ENCODE measurements at places on chromosomes 6 and 20.

GRCh38 chr6:109010705-109011102, 83.9 kb downstream of the SESN1 start:
- no peak for DNase-seq

DNA sequence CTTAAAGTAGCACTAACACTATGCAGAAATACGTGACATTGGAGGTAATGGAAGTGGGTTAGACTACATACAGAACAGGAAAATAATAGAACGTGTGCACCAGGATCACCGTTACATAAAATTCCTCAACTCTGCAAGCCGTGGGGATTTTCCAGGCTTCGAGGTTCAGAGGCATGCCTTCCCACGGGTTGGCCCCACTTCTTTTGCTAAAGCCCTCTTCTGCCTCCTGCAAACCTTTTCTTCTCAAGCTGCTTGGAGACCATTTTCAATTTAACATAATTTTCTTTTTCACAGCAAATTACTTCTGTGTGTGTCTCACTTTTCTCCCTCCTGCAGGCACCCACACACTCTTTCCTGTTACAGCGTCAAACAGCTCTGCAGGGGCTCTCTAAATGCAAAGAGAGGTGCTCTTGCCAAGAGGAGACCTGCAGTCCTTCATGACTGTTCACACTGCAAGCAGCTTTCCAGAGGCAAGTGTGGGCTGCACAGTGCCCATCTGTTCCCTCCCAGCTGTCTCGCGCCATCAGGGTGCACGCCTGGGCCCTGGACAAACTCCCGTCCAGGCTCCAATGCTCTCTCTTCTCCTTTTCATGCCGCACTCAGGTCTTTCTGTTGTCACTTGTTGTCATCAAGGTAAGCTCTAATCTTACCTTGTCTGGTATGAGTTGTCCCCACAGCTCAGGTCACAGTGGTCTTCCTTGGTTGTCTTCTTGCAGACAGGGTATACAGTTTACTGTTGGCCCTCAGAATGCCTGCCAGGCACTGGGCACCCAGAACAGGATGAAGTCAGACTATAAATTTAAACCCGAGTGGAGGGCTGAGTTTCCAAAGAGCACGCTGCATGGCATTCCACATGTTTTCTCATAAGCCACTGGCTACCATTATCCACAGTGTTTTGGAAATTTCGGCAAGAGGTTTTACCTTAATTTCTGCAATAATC, 164.8 kb upstream of the GGTLC1 start:
- DNase-seq, result no peak

- peak; percentile 6 for DNase-seq
These were observed 64.9 kb downstream of the C6orf58 start for GRCh38 chr6:127641905-127642304.

DNA sequence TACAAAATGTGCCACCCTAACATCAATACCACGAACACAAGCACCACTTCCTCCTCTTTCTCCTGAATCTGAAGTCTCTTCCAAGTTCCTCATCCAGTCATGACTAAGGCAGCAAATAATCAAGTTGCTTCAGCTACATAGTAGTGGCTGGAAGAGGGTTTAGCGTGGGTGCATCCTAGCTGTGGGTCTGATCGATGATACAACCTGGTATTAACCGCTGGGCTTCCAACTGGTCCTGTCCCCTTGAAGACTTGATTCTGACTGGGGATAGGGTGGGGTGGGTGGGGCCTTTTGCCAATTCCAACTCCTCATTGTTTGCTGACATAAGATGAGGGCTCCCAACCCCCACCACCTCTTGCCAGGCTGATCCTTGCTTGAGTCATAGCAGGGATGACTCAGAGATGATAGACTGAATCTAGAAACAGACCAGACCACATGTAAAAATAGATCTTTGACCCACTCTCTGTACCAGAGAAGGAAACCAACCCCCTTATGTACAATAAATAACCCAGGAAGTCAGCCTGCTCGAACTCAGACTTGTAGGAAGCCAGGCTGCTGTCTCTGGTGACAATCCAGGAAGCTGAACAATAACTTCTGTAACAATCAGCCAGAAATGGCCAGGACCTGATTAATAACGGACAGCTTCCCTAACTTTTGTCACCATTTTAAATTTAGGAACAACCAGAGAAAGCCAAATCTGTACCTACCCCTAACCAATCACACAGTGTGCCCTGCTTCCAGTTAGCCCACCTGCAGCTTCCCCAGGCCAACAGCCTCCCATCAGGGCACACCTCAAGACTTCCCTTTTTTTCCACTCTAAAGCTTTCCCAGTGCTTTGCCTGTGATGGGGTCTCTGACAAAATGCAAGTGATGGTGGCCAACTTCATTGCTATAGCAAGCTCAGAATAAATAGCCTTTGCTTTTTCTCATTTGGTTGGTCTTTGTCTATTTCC, 68.9 kb upstream of the FAM184A start:
- DNase-seq, result peak; percentile 87

DNA sequence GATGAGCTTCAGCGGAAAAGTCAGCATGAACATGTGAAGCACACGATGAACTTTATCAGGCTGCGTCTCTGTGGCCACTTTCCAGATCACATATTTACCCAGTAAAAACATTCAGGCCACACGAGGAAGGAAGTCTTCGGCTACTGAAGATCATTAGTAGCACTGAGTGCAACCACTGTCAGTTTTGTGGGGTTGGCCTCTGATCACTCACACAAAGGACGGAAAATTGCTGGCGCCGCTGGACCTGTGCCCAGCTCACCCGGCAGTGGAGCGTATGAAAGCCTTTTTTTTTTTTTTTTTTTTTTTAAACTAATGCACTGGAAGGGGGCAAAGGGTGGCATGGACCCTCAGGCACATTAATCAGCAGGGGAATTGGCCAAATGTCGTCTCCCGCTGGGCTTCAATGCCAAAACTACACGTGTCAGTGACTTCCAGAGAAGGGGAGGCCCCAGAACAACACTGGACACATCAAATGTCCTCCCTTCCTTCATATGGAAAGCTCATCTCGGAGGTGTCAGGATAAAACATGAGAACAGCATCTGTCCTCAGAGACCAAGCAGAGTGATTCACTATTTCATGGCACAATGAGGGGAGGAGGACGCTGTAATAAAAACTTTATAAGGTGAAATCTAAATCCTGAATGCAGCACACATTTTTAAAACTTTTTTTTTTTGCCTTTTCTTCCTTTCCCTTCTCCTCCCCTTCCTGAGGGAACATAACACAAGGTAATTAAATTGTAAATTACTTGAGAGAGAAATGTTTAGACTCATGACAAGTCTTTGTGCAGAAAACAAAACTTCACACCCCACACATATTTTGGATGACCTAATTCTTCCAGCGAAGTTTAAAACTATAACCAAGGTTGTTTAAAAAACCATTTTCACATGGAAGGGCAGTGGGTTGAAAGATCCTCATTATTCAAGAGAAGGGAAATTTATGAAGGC, 223.4 kb downstream of the FOXC1 start:
- no peak for DNase-seq

GRCh38 chr20:13533946-13534345, 104.8 kb downstream of the TASP1 start:
- no peak for DNase-seq

DNA sequence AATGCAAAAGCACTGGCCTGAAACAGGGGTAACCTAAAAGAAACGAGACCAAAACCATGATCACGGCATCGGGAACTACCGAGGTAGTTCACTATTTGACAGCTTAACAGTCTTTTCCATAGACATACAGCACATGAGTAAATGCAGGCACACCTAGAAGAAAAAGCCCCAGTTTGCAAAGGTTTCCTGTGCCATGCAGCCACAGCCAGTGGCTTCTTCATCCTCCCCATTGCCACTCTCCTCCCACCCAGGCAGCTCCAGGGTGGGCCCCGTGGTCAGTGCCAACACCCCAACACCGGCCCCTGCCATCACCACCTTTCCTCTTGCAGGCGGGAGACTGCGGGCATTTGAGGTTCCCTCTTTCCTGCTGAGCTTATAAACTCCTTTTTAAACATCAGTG, 115.4 kb downstream of the SLC23A2 start:
- DNase-seq, result no peak

- no peak for DNase-seq
These were observed 60.7 kb downstream of the GRIK2 start for GRCh38 chr6:101454106-101454676.

DNA sequence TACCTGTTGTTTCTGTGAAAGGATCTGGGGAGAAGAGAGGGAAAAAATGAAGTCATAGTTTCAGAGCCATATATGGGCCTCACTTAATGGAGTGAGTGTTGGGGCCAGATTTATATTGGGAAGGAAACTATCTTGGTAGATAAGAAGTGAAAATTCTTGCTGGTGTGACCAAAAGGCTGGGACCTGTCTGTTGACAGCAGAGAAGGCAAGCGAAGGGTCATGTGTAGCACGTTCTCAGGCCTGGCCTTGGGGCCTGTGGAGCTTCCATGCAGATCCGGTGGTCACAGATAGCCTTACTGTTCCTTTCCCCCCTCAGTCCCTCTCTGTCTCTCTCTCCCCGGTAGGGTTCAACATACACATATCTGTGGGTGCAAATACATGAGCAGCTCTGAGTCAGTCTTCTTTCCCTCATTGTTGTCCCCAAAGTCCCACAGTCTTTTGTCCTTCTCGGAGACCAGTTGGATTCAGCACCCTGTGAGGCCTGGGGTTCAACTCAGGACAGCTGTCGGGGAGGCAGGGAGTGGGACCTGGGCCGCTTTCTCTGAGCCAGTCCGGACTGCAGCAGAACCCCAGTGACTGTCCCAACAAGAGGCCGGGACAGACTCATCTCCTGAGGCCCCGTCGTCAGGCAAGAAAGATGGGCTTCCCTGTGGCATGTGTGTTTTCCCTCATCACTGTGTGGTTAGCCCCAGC, 34.6 kb downstream of the PPP1R14C start:
- DNase-seq, result no peak

DNA sequence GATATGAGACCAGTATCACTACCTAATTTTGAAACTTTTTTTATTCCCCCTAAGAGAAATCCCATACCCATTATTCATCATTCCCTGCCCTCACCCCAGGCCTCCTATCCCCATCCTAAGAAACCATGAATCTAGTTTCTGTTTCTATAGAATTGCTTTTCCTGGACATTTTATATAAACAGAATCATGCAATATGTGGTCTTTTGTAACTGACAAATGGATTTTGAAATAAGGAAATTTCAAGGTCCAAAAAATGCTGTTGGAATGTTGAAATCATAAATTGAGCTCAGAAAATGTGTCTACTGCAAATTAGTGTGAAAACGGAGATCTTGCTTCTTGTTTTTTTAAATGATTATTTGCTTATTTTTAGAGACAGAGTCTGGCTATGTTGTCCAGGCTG, 25.1 kb downstream of the RNF217 start:
- no peak for DNase-seq

- DNase-seq, result no peak
These were observed 138.0 kb downstream of the OPN5 start for GRCh38 chr6:47919875-47920274.

- DNase-seq, result no peak
These were observed 52.4 kb downstream of the FNDC1 start for GRCh38 chr6:159221486-159222170.

- DNase-seq, result no peak
These were observed 260.7 kb upstream of the PLCB4 start for GRCh38 chr20:8808202-8808535.

DNA sequence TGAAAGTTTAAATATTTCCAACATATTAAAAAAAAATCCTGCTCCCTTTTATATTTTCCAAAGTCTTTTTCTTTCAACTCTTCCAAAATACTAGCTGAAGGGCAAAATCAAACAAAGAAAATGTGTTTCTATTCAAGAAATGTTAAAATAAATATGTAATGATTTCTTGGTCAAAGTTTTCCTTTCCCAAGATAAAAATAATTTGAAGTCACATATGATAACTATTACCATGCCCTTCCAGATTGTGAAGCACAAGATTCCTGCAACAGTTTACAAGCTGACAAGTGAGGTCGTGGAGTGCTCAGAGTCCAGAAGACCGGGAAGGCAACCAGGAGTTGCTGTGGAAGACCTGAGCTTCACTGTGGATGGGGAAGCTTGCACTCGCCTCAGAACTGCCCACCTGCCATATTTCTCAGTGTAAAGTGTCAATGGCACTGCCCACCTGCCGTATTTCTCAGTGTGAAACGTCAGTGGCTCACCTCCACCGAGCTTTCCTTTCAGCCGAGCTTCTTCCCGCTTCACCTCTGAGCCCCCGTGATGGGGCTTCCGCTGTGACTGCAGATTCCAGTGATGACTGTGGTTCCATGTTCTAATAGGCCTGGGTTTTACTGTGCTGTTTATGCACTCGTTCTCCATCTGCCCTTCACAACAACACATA, 160.5 kb downstream of the THBS2 start:
- no peak for DNase-seq

- DNase-seq, result no peak
These were observed 11.2 kb upstream of the BHLHE23 start for GRCh38 chr20:63017826-63018411.

DNA sequence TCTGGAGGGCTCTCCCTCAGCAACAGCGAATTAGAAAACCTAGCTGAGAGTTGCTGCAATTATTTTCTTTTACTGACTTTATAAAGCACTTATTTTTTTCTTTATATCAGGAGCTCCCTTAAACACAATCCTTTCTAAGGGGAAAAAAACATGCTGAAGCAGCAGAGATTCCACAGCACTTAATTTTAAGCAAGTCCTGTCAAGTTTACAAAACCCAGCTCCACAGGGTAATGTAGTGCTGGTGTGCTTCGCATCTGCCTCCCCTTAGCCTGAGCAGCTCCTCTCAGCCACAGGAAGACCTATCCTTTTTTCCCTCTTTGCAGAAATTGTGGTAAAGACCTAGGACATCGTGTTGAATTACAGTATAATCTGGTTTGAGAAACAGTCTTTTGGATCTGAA, 208.1 kb upstream of the SYNDIG1 start:
- DNase-seq, result no peak

GRCh38 chr20:58147628-58148370, 80.7 kb downstream of the ANKRD60 start:
- DNase-seq, result no peak

GRCh38 chr6:84504025-84504424, 260.4 kb downstream of the TBX18 start:
- no peak for DNase-seq

DNA sequence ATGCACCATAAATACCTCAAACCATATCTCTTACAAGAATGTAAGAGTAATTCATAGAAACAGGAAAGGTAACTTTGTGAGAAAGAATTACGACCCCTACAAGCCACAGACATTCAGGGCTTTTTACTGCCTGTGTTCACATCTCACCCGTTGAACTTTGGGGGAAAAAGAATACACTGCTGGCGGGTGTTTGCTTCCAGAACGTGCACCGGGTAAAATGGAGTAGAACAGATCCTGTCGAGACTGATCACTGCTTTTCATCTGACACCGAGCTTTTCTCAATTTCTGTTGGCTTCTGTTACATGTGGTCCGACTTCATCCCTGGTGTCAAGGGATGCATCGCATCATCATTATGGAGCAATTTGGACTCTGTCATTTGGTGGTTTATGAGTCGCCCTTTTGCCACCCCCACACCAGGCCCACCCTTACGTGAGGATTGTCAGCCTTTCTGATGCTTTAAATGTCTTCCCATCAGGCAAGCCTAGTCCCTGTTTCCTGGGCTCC, 219.2 kb upstream of the ZFP64 start:
- peak; percentile 45 for DNase-seq

- DNase-seq, result no peak
These were observed 149.8 kb downstream of the SYNDIG1 start for GRCh38 chr20:24619212-24619611.

- DNase-seq, result no peak
These were observed 199.8 kb downstream of the SMOC2 start for GRCh38 chr6:168640768-168641167.

- DNase-seq, result no peak
These were observed 251.2 kb upstream of the SASH1 start for GRCh38 chr6:148091394-148091793.
